D721Med (cell line): ENCODE measurements at places on chromosomes 3 and 15.

- DNase-seq: no peak
Observed at GRCh38 chr3:24359102-24359501, 135.5 kb downstream of the THRB start.

DNA sequence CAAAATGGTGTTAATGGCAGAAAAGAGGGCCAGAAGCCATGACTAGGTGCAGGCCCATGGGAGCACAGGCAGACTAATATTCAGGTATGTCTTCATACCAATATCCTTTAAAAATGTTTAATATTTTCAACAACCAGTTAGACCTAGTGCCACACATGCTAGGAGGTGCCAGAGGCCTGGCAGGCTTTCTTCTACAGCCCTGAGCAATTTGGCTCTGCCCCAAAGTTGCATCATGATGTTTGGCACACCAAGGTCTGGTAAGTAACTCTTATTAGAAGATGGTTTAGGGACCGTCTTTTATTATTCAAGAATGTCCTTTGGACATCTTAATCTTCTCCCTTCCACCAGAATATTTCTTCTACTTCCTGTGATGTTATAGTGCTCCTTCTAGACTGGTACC lies 34.8 kb downstream of the MITF start:
- DNase-seq: no peak

GRCh38 chr15:61715082-61715481 lies 345.2 kb downstream of the VPS13C start:
- no peak for DNase-seq

DNA sequence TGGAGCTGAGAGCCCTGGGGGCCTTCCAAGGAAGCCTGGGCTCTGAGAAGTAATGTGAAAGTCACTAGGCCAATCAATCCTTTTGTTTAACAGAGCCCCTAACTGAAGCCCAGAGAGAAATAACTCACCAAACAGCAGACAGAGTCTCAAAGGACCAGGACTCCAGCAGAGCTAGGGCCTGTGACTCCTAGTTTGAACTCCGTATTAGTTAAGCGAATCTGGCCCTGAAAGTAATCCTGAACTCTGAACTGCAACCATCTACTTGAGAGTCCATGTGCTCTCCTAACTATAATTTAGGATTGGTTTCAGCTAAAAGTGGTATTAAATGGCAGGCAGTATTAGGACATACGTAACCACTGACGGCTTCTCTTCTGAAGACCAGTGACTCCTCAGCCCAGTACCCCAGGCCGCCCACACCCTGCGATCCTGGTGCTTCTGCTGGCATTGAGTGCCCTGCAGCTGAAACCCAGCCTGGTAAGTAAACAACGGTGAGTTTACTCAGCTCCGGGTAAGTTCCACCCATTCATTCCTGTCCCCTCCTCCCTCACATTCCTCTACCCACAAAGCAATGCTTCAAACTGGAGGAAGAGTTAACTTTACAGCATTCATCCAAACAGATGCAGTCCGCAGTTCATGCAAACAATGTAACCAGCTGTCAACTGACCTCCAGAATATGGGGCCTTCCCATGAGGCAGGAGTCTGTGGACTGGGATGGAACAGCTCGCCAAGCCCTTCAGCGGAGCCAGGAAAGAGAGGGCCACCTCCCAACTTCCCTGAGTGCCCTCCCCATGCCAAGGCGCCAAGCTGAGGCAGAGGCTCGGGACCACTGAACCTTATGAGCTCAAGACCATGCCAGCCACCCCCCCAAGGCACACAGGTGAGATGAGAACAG lies 7.3 kb downstream of the MYO5C start:
- DNase-seq: no peak

GRCh38 chr3:36846406-36846805 lies 82.1 kb upstream of the DCLK3 start:
- DNase-seq: no peak

DNA sequence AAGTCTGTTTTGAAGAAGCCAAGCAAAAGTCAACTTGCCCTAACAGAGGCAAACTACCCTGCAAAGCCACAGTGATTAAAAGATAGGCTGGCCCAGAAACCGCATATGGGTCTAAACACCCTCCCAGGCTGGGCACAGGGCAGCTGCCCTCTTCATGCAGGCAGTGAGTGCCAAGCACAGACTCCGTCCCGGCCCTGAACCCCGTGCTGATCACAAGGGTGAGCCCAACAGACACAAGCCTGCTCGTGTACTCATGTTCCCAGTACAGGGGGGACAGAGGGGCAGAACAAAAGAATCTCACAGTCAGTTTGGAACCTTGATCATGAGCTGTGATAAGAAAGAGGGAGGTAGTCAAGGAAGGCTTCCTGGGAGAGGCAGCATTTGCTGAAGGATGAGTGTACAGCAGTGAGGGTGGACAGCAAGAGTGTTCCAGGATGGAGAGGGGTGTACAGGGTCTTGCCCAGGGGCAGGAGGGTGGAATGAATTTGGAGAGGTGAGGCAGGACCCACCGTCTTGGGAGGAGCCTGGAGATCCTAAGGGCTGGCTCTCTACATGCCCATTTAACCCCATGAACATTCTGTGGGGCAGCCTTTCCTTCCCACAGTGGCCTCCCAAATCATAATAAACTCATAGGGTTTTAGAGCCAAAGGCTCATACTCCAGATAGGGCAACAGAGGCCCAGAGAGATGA lies 43.2 kb upstream of the PRR23E start:
- DNase-seq: no peak

GRCh38 chr3:67601919-67602608 lies 52.3 kb downstream of the SUCLG2 start:
- no peak for DNase-seq

GRCh38 chr15:29925227-29926082 lies 103.2 kb upstream of the TJP1 start:
- DNase-seq: peak; percentile 35

DNA sequence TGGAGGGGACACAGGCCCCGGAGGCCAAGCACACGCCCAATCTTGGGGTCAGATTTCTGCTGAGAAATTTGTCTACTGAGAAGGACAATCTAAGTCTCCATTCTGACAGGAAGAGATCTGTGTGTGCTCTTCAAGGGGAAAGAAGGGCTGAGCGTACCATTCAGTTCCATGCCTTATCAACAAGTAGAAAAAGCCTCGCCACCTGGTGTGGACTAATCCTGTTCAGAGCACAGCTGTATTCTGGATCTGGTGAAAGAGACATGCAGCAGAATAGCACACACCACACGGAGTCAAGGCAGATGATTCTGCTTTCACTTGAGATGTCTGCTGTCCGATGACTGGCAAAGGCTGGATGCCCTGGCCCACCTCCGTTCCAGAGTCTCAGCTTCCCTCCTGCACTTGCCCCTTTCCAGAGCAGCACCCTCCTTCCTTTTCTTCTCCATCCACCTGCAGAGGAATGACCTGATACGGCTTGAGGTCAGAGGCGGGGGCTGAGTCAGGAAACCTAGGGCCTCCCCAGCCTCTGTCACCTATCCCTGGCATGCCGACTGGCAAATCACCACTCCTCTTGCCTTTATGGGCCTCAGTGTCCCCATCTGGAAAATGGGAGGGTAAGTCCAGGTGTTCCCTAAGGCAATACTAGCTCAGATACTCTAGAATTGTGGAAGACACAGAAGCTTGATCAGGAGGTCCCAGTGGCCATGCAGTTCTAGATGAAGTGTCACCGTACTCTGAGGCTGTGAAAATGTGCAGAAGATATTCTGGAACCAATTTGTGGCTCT lies 36.9 kb upstream of the CTSH start:
- no peak for DNase-seq

DNA sequence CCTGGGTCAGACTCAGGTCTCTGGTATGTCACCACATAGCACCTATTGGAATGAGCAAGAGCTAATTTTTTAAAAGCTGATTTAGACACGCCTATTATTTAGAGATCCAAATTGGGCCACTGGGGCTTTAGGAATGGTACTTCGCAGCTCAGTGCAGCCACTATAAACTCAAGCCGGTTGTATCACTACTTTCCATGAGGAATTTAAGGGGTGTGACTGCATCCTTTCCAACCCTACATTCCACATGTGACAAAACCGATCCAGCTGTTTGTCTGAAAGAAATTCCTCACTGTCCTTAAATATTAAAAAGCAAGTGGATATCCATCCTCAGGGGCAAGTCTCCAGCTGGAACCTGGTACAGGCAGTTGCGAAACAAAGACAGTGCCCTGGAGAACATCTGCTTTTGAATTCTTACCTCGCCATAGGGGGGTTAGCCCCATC lies 12.8 kb downstream of the VGLL3 start:
- DNase-seq: no peak

- no peak for DNase-seq
Observed at GRCh38 chr3:5144316-5144994, 22.4 kb downstream of the ARL8B start.

DNA sequence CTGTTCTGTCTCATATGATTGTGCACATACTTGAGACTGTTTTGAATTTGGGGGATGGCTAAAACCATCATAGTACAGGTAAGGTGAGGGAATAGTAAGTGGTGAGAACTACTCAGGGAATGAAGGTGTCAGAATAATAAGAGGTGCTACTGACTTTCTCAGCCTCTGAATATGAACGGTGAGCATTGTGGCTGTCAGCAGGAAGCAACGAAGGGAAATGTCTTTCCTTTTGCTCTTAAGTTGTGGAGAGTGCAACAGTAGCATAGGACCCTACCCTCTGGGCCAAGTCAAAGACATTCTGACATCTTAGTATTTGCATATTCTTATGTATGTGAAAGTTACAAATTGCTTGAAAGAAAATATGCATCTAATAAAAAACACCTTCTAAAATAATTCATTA lies 5.1 kb downstream of the CCR5 start:
- DNase-seq: no peak

DNA sequence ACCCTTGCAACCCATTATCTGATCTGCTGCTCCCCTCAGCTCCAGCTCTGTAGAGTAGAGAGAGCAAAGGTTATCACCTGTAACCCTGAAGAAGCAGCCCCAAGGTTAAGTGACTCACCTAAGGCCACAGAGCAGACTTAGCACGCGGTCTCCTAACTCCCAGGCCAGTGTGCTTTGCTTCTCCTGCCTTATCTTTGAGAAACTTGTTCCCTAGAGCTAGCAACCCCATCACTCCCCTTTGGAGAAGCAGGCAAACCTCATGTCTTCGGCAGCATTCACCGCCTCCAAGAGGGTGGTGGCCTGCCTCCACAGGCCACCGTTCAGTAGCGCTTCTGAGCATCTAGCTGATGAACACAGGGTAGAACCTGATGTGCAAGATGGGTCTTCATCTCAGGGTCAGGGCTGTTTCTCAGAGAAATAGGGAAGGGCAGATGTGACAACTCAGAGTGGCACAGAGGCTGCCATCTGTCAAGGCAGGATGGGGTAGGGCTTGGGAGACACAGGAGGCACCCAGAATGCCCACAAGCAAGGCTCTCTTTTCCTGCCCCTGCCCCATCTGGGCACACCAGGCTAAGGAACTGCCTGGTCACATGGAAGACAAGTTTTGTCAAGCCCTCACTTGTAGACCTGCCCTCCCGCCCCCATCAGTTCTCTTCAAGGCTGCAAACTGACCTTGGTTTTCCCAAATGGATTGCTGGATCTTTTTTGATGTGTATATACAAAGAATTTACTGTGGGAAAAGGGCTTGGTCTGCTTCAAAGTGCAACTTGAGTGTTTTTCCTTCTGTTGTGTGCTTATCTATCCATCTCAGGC lies 34.9 kb upstream of the CLK3 start:
- DNase-seq: no peak

GRCh38 chr3:16944356-16944755 lies 59.6 kb downstream of the PLCL2 start:
- no peak for DNase-seq

DNA sequence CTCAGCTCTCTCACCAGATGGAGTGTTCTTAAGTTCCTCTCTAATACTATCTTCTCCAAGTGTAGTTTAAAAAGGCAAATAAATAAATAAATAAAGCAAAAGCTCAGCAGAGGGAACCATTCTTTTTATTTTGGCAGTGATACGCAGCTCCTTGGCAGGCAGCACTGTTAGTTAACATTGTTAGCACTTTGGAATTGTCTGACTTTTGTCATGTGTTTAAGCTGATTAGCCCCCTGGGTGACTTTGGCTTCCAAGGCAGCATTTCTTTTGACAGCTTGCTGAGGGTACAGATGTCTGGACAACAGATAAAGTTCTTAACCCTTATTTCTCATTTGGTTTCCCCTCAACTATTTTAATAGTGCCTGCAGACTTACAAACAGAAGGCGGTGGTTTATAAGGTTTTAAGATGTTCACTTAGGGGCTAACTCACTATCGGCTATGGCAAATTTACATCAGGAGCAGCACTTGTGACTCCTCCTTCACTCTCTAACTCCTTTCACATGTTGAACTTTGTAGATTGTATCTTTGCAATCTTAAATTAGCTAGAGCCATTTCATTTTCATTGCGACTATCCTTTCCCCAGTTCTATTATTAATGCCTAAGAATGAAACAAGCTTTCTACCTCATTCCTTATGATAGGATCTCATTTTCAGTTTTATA lies 213.4 kb downstream of the ZBBX start:
- no peak for DNase-seq

DNA sequence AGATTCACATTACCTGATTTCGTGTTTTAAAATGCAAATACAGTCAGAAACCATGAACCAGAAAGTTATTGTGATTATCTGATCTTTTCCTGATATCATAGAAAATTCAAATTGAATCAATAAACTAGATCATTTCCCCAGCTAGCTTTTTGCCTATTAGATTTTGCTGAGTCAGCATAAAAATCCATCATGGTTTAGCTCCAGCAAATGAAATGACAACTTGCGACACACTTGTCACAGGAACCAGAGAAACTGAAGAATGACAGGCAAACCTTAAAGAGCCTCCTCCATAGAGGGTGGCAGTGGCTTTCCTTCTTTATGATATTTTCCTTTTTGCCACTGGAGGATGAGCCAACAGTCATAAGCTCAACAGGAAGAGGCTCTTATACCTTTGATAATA lies 30.6 kb upstream of the TMEM108 start:
- DNase-seq: no peak

DNA sequence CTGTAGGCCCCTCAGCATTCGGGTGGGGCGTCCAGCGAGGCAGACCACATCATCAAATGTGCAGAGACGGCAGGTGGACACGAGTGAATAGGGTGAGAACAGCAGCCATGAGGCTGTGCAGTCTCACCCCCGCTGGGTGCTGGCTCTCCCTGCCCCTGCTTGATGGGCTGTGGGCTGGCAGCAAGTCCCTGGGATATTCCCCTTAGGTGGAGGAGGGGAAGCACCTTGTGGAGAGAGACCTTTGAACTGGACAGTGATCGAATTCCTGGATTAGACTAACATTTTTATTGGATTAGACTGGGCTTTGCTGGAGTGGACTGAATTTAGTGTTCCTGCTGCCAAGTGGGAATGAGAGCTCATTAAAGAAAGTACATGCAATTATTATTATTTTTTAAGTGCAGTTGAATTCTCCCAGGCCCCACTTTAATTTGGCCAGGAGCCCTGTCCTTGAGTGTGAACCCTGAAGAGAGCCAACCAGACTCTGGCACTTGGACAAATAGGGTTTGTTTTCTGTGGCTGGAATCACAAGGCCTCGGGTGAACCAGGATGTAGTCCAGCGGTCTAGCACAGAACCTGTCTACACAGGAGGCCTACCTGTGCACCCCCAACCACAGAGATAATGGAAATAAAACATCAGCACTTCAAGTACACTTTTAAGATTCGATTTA lies 193.1 kb downstream of the ABHD5 start:
- DNase-seq: no peak

DNA sequence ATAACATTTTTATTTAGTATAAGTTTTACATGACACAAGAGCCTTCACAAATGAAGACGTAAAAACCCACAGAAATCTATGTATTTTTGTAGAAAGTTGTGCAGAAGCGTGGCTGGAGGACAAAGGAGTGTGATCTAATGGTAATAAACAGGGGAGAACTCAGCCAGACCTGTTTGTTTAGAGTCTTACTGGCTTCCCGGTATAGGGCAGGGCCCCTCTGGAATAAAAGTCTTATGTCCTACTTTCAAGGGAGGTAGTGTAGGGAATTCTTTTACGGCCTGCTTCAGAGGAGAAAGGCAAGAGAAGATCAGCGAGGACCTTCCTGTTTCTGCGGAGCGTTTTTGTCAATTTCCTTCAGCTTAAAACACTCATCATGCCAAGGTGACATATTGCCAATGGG lies 103.6 kb downstream of the TGFBR2 start:
- no peak for DNase-seq
